ENCODE measurements at places on chromosomes 6 and 20.

DNA sequence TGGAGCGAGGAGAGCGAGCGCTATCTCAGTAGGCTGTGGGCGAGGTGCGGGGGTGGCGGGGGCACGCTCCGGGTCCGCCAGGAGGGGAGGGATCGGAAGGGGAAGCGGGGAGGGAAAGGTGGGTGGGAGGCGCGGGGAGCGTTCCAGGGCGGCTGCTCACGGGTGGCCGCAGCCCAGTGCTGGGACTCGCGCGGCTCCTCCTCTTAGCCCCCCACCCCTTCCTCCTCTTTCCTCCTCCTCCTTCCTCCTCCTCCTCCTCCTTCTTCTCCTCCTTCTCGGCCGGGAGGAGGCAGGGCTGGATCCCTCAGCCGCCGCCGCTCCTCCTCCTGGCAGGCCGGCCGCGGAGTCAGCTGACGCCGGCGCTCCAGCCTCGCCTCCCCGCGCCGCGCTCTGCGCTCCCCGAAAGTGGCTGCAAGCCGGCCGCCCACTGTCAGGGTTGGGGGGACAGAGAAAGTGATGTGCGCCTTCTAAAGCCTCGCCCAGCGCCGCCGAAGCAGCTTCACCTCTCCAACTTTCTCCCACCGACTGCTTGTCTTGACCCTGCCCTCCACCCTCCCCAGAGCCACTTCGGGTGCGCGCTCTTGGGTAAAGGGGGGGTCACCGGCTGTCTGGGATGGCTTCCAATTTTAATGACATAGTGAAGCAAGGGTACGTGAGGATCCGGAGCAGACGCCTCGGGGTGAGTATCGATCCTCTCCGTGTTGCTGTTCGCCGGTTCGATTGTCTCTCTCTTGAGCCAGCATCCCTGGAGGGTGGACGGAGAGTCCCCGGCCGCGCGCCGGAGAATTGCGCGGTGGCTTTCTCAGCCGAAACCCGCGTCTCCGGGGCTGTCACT lies at the start of gene DOK5:
TSS of gene DOK5 (plus strand) at position 260 of the 835 bp plus-strand sequence. CDS start at position 614, 354 bp downstream.
- peak; percentile 12 for DNase-seq

GRCh38 chr6:26555505-26556262 lies 17.5 kb downstream of the HMGN4 start:
- no peak for DNase-seq

GRCh38 chr20:58760856-58761255 lies 68.3 kb downstream of the NPEPL1 start:
- DNase-seq: no peak

GRCh38 chr6:16999491-17000436 lies 102.1 kb upstream of the STMND1 start:
- DNase-seq: no peak

GRCh38 chr6:148677594-148678476 lies 69.0 kb upstream of the UST start:
- DNase-seq: no peak

DNA sequence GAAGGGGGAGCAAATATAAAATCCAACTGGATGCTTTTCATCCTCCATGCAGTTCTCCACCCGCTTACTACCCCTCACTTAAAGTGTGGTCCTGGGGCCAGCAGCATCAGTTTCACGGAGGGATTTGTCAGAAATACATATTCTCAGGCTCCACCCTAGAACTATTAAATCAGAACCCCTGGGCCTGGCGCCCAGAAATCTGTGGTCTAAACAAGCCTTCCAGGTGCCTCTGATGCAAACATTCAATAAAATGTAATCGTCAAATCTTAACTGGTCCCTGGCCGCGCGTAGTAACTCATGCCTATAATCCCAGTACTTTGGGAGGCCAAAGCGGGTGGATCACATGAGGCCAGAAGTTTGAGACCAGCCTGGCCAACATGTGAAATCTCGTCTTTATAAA lies 47.7 kb downstream of the ATXN1 start:
- no peak for DNase-seq

DNA sequence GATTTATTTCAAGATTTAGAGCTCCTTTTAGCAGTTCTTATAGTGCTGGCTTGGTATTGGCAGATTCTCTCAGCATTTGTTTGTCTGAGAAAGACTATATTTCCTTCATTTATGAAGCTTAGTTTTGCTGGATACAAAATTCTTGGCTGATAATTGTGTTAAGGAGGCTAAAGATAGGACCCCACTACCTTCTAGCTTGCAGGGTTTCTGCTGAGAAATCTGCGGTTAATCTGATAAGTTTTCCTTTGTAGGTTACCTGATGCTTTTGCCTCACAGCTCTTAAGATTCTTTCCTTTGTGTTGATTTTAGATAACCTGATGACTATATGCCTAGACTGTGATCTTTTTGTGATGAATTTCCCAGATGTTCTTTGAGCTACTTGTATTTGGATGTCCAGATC lies 114.3 kb downstream of the AIG1 start:
- DNase-seq: no peak

GRCh38 chr6:84568971-84569370 lies 195.4 kb downstream of the TBX18 start:
- no peak for DNase-seq

GRCh38 chr20:4937407-4938319 lies 63.6 kb downstream of the SLC23A2 start:
- DNase-seq: no peak

All from activated naive CD8-positive, alpha-beta T cell treated with anti-CD3 and anti-CD28 coated beads for 36 hours (primary cell).